Activated CD4-positive, alpha-beta T cell treated with anti-CD3 and anti-CD28 coated beads, Interleukin-2, amount 50 U/mL, for 48 hours (primary cell): ENCODE measurements at places on chromosomes 16 and 17.

DNA sequence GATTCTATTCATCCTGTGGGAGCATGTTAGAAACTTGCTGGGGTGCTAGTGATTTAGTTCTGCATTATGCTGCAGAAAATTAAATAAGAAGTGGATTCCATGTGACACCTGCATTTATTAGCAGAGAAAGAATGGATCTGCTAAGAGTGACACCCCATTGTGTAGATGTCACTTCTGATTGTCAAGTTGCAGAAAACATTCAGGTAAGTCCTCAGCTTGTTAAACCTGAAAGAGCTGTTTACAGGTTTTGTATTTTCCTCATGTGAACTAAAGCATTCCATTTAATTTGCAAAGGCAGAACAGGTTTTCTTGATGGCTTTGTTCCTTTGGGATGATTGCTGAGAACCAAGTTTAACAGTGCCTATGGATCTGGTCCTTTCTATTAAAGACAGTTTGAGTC is 238.7 kb downstream of the ABCC12 start:
- no peak for DNase-seq

DNA sequence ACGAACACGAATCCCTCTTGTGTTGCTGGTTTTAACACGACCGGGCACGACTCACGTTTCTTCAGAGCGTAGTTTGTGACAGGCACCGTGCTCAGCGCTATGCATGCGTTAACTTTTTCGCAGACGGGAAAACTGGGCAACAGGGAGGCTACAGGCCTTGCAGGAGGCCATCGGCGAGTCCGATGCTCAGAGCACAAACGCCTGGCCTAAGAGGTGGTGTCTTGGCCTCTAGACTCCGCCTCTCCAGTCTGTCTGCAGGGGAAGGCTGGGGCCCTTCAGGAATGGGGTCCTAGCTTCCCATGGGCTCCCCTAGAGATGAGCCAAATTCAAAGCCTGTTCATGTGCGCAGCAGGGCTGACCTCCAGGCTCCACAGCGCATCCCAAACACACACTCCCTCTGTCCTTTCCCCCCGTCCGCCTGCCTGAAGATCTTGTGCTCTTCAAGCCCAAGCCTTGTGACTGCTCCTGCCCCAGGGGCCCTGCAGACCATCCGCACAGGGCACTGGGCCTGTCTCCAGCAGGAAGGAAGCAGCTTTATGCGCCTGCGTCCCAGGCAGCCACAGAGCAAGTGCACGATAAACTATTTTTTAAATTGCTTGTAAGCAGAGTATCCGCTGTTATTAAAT is 3.1 kb downstream of the CLCN7 start:
- DNase-seq, result no peak

DNA sequence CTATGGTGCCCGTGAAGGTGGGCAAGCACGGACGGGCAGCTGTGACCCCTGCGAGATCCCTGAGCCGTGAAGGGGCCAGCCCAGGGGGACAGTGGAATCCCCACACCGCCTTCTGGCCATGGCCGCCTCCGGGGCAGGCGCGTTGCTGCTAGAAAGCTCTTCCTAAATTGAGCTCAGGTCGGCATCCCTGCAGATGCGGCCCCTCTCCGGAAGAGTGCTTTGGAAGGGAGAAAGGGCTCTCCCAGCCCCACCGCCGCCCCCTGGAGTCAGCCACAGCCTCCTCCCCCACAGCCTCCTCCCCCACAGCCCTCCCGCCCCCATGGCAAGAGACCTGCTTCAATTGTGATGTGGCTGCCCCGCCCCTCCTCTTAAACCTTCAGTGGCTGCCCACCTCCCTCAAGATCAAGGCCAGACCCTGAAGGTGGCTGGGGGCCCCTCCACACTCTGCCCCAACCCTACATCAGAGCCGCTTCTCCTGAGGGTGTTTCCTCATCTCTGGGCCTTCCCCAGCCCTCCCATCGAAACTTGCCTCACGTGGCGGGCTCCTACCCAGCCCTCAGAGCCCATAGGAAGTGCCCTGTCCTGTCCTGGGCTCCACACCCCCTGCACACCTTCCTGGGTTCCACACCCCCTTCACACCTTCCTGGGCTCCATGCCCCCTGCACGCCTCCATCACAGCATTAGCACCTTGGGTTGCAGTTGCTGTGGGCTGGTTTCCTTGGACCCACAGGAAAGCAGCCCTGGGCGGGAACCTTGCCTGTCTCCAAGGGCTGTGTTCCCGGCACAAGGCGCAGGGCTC is 5.5 kb upstream of the CBFA2T3 start:
- no peak for DNase-seq

DNA sequence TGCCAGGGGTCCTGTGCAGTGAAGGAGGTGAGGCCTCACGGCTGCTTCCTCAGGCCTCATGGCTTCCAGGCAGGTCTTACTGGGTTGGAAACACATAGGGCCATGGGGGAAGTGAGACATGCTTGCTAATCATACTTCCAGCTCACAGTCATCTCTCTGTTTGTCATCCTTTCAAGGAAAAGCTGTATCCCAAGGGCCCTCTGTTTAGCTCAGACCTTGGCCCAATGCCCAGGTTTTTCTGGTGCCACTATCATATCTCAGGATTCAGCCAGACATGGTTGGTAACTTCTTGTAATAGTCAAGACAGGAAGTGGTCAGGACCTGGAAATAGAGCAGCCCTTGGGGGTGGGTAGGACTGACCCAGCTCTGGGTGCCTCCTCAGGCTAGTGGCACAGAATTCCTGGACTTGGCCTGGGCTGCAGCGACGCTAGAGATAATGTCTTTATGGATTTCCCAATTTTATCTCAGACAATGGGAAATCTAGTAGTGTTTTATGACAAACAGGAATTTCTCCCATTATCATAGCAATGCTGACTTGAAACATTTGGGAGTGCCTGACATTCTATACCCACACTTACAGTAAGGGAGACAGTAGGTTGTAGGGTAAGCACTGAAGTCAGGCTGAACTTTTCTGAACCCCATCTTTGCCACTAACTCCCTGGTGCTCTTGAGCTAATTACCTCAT is 13.5 kb upstream of the ITGB3 start:
- DNase-seq, result no peak

DNA sequence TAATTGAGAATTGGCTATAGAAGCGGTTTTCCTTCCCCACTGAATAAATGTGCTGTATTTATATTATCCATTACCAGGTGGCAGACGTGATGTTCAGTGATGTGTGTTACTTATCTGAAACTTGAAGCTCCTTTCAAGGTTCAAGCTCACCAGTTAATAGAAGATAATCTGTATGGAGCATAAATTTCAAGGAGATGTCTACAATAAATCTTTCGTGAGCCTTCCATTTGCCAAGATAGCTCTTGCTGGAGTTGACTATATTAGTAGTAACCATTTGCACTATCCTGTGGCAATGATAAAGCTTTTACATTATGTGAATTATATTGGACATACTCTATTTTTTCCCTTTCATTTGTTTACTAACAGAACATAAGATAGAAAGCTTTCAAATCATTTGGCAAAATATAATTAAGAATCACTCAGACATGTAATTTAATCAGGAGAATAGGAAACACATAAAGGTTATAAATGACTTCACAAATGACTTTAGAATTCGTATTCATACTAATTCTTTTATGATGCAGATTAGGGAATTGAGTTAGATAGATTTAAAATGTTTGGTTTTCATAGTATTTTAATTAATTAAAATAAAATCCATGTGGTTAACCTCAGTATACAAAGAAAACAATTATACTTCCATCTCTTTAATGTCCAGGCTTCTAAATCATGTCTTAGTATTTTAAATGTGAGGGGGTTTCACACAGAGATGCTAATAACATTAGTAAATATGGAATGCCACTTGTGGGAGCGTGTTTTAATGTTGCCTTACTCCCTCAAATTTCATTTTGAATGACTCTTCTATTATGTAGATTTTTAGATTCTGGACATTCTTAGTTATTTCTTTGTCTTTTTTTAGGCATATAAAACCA is 664.4 kb upstream of the CDH8 start:
- no peak for DNase-seq

DNA sequence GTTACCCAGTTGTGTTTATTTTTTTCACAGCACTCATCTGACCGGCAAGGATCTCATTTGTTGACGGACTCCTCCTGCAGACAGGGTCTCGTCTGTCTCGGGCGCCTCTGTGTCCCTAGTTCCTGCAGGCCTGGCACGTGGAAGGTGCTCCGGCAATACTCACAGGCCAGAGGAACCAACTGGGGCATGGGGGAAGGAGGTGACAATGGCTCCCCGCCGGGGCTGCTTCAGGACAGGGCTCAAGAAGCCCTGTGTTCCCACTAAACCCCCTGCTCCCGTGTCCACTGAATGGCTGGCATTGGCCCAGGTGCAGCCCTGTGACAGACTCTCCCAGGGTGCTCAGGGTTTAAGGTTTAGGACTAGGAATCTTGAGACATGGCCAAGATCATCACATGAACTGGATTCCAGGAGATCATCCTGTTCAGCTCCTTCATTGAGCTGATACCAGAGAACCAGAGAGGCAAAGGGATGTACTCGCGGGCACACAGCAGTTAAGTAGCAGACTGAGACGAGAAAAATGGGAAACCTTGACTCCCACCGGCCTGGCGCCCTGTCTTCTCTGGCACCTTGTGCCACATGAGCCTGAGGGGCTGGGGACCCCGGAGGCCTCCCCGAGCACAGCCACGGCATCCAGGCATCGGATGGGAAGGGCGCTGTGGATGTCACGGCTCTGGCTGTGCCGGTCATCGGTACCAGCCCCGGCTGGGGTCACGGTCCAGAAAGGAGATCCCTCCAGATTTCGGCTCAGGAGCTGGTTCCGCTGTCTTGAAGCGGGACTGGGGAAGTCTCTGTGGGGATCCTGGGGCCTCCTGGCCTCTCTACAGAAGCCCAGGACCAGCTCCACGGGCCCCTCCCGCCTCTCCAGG is 29.0 kb downstream of the TIMM22 start:
- no peak for DNase-seq

- peak; percentile 4 for DNase-seq
Observed at GRCh38 chr16:6335072-6335471, 997.6 kb upstream of the RBFOX1 start.

DNA sequence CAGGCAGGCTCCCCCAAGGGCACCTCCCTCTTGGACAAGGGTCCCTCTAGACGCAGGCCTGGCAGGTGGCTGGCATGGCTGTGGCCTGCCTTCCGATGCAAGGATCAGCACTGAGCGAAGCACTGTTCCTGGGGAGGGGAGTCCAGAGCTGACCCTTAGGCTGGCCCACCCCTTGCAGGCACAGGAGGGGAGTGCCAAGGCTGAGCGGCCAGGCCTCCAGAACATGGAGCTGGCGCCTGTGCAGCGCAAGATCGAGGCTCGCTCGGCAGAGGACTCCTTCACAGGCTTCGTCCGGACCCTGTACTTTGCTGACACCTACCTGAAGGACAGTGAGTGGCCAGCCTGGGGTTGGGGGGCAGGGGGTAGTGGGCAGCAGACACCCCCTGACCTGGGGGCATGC is 16.8 kb upstream of the MYO15B start:
- DNase-seq, result no peak

DNA sequence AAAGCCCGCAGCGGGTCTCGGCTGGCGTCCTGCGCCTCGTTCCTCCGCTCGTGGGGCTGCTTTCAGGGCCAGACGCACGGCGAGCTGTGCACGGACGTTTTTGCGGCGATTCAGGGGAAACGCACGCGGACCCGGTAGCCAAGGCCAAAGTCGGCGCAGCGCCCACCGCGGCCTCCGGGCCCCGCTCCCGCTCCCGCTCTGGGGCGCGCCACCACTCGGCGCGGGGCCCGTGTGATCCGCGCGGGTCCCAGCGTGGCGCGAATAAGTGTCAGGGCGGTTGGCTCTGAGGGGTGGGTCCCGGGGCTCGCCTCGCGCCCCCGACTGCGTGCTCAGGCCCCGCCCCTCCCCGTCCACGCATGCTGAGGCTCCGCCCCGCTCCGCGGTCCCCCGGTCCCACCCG is 694 bp upstream of the TBCD start:
- DNase-seq, result no peak

DNA sequence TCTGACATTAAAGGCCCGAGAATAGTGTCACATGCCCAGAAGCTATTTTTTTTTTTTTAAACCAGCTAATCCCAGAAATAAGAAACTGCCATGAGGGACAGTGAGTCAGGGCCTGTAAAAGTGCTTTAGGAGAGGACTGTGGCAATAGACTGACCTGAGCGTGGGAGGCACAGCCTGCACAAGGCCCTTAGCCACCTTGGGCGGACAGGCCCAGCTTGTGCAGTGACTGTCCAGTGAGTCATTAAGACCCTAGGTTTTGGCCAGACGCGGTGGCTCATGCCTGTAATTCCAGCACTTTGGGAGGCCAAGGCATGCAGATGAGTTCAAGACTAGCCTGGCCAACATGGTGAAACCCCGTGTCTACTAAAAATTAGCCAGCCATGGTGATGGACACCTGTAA is 343.0 kb upstream of the ZFHX3 start:
- DNase-seq, result no peak

GRCh38 chr16:31429314-31429713 is 1.2 kb upstream of the COX6A2 start:
- no peak for DNase-seq

- DNase-seq, result peak; percentile 69
Observed at GRCh38 chr16:88505405-88506082, 52.5 kb downstream of the ZFPM1 start.

DNA sequence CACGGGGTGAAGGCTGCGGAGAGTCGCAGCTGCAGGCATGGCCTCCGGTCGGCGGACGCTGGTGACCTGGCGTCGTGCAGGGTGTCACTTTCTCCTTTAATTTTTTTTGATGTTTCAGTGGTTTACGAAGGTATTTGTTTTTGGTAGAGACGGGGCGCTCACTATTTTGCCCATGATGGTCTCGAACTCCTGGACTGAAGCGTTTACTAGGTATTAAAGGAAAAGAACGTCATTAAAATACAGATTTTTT is 17.1 kb downstream of the ZNF213 start:
- no peak for DNase-seq

DNA sequence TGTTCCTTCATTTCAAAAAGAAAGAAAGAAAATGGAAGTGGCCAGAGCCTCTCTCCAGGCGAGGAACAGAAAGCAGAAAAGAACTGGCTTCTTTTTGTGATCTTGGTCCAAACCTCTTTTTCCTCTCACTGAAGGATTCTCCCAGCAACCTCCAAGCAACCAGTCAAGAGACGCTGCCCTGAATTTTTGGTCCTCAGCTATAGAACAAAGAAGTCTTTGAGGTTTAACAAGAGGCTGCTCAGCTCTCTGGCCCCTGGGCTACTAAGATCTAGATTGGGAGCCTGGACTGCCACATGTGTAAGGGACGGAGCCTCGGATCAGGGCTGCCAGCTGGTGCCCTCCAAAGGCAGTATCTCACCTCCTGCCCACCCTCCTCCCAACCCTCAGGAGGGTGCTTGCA is 62.6 kb downstream of the AXIN2 start:
- DNase-seq, result no peak

DNA sequence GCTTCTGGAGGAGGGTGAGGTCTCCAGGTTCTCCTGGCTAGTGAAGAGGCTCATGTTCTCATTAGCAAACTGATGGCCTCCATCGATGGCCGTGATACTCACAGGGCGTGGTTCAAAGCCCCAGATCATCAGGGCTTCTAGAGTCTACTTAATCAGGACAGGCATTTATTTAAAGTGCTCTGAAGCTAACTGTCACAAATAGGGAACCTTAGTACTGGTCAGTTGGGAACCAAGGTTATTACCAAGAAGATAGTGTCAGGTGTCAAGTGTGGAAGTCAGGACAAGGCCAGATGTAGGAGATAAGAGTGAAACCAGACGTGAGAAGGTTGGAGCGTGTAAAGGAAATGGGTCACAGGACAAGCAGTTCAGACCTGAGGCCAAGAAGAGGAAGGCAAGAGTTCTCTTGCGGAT is 56.9 kb downstream of the PIGL start:
- DNase-seq, result no peak
